ENCODE measurements at places on chromosomes 7 and 10.

- no peak for DNase-seq
Measured at GRCh38 chr10:110531687-110532086, 34.0 kb downstream of the DUSP5 start.

GRCh38 chr10:100306861-100307260 lies 20.4 kb upstream of the BLOC1S2 start:
- DNase-seq: no peak

- DNase-seq: no peak
Measured at GRCh38 chr10:17109475-17110207, 20.0 kb downstream of the CUBN start.

DNA sequence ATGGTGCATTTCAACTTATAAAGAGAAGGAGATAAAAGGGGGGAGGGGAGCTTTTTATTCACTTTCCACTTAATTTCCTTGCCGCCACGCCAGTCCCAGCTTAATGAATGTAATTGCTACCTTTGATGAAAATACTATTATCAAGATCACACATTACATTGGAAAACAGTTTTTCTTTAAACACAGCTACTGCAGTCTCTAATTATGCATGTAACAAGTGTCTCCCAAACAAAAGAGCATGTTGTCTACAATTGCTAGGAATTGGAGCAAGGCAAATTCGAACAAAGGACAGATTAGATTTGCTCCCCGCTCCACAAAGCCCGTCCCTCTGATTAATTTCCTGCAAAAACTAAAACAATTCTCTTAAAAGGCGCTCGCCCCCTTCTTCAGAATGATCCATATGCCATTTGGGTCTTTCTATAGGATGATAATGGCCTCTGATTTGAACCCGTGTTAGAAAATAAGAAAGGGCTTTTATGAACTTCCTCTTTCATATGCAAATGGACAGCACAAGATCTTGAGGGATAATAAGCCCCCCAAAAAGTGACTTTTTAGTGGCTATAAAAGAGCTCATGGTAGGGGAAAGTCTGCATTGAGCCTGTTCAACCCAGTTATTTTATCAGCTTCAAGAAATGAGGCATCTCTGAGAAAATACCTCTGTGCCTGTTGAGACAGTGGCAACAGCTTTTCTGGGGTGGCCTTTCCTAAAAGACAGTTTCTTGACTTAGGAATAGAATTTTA lies 60.6 kb downstream of the ACADSB start:
- no peak for DNase-seq

- no peak for DNase-seq
Measured at GRCh38 chr7:132024290-132024689, 467.9 kb upstream of the PODXL start.

- no peak for DNase-seq
Measured at GRCh38 chr10:50490241-50490640, 133.5 kb downstream of the SGMS1 start.

GRCh38 chr7:106615808-106616707 lies 44.9 kb downstream of the CCDC71L start:
- no peak for DNase-seq

DNA sequence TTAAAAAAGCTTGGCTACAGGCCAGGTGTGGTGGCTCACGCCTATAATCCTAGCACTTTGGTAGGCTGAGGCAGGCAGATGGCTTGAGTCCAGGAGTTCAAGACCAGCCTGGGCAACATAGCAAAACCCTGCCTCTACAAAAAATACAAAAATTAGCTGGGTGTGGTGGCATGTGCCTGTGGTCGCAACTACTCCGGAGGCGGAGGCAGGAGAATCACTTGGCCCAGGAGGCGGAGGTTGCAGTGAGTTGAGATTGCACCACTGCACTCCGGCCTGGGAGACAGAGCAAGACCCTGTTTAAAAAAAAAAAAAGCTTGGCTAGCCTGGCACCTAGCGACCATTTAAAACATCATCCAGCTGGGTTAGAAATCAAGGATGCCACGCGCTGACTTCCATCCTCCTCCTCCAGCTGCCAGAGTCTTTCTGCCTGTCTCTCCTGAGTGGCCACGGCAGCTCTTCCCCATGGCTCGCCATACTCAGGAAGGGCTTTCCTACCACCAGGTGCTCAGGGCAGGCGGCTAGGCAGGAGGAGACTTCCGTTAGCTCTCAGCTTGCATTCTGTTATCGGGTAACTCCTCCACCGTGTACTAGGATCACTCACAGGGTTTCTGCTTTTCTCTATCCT lies 45.0 kb downstream of the DENND2A start:
- DNase-seq: no peak

- DNase-seq: no peak
Measured at GRCh38 chr10:17673471-17674061, 29.6 kb downstream of the STAM start.

GRCh38 chr7:361680-362401 lies 71.9 kb downstream of the FOXL3 start:
- DNase-seq: no peak

DNA sequence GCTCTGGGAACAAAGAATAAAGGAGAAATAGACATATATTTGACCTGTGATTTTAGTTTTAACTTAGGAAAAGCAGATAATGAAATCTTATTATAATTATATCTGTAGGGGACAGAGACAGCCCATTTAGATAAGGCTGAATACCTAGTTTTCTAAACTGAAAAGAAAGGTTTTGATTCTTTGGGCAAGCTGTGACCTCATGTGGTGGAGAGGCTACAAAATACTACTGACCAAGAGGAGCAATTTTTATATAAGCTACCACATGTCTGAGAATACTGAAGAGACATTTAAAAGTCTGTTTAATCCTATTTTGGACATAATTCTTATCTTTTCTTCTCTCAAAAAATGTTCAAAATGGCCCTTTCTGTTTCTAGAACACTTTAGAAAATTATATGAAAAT lies 271.0 kb downstream of the MTERF1 start:
- DNase-seq: no peak

- no peak for DNase-seq
Measured at GRCh38 chr10:131461093-131461492, 149.6 kb upstream of the TCERG1L start.

DNA sequence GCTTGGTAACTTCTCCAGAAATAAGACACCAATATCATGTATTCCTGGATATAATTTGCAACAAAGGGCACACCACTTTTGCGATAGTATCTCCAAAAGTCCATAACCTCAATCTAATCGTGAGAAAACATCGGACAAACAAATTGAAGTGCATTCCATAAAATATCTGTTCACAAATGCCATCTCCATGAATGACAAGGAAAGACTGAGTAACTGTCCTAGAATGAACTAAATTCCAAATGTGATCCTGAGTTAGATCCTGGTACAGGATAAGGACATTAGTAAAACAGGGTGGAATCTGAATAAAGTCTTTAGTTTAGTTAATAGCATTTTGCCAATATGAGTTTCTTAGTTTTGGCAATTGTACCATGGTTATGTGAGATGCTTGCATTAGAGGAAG lies 384.2 kb downstream of the SUGCT start:
- DNase-seq: no peak

- DNase-seq: no peak
Measured at GRCh38 chr10:57262892-57263291, 901.8 kb upstream of the ZWINT start.

DNA sequence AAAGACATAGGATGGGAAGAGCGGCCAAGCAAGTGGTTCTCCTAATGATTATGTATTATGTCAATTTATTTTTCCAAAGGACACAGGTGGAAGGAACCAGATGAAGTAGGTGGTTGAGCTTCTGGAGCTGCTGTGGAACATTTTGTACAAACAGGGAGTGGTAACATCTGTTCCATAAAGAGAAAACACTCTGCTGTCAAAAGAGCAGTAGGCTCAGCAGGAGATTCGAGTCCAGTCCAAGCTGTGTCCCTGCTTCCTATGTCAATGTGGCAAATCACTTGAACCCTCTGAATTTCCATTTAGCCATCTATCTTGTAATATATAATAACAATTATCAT lies 448.0 kb upstream of the ANKRD30A start:
- no peak for DNase-seq

GRCh38 chr7:12314199-12314598 lies 89.5 kb downstream of the VWDE start:
- DNase-seq: no peak

- DNase-seq: no peak
Measured at GRCh38 chr10:66234872-66235271, 691.0 kb upstream of the LRRTM3 start.

GRCh38 chr10:118682533-118682932 lies 72.2 kb downstream of the CACUL1 start:
- DNase-seq: no peak

DNA sequence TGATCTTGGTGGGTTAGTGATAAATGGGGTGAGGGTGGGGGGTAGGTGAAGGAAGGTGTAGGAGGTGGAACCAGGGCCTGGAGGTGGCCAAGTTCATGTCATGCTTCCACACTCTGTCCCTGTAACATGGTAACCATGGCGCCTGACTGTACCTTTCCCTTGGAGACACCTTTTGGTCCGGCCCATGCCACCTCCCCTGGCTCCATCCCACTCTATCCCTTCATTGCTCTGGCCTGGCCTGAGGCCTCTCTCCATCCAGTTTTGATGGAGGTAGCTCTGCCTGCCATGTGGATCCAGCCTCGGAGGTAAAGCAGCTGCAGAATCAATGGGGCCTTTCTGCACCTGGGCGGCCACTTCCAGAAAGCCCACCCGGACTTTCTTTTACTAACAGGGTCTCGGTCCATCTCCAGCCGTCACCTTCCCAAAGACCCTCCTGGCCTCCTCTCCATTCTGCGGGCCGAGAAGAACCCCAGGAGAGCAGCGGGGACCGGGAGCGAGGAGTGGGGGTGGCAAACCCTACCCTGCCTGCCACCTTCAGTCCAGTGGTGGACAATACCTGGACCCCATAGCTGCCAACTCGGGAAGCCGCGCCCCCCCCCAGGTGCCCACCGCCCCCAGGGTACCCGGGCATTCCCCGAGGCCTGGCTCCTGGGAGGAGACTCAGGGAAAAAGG lies 504 bp upstream of the TRRAP start:
- DNase-seq: no peak

DNA sequence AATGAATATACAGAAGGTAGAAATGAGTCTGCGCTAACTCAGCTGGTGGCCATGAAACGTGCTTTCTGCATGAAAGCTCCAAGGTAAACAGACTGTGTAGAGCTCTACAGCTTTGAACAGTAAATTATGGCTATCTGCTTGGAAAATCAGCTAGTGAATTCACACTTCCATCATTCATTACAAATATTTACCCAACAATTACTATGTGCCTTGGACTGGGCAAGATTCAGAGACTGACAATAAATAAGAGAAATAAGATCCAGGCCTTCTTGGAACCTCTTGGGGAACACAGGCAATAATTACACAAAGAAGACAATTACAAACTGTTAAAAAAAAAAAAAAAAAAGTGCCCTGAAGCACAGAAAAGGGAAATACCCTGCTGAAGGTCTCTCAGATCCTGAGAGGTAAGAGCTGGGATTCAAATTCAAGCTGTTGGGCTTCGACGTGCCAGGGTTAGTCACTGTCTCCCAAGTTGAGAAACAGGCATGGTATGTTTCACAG lies 15.8 kb downstream of the TSPAN12 start:
- DNase-seq: no peak

GRCh38 chr10:124601431-124602120 lies 140.0 kb downstream of the LHPP start:
- no peak for DNase-seq

- no peak for DNase-seq
Measured at GRCh38 chr10:132270721-132271457, 36.9 kb downstream of the STK32C start.

GRCh38 chr7:17802056-17802455 lies 138.2 kb downstream of the SNX13 start:
- no peak for DNase-seq

- DNase-seq: no peak
Measured at GRCh38 chr7:120725376-120726039, 132.4 kb downstream of the TSPAN12 start.

DNA sequence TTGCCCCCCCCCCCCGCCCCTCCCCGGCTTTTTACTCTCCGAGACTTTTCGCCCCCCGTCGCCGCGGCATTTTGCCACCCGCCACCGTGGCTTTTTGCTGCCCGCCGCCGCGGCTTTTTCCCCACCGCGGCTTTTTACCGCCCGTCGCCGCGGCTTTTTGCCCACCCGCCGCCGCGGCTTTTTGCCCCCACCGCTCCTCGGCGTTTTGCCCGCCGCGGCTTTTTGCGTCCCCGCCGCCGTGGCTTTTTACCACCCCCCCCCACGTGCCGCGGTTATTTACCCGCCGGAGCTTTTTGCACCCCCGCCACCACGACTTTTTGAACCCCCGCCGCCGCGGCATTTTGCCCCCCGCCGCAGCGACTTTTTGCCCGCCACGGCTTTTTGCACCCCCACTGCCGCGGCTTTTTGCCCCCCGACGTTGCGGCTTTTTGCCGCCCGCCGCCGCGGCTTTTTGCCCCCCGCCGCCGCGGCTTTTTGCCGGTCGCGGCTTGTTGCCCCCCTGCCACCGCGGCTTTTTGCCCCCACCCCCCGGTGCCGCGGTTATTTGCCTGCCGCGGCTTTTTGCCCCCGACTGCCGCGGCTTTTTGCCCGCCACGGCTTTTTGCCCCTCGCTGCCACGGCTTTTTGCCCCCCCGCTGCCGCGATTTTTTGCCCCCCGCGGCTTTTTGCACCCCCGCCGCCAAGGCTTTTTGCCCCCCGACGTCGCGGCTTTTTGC lies 461.1 kb downstream of the ZNF33B start:
- no peak for DNase-seq

DNA sequence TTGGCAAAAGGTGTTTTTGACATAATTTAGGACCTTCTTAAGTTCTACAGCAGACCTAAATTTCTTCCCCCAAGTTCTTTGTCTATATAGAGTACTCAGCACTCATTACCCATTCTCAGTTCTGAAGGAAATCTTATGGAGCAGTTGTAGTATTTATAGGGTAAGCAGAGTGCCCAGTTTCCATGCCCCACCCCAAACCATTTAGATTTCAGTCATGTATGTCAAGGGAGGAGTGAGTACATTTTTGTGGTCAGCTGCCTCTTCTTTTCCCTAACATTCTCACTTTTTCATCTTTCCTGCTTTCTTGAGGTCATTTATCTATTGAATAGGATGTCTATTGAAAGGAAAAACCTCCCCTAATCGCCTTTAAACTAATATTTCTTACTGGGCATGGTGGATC lies 83.3 kb downstream of the KAT6B start:
- DNase-seq: no peak

DNA sequence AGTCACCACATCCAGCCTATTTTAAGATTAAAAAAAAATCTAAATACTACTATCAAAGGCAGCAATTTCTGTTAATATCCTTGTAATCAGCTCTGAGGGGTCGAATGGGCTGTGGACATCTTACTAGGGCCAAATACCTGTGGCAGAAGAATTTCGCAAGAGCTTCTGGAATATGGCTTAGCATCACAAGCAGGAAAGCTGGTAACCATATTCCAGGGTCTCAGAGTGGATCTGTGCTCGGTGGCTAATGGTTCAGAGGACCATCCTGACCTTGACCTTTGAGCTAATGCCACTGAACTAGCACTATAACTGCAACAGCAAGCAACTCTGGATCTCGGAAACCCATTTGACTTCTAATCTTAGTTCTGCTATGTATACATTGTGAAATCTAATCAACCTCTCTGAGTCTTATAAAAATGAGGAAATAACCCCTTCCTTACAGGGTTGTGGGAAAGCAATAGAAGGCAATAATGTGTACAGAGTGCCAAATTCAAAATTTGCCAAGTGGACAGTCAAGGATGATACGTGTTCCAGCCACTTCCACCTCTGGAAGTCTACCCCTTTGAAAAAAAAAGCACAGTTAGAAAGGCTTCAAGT lies 65.5 kb downstream of the CYP26A1 start:
- no peak for DNase-seq
